Aortic smooth muscle cell (primary cell): ENCODE measurements at places on chromosomes 7 and 10. TPM values are rescaled to one million over a fixed set of nuclear protein-coding genes. Genes with fewer than 3 reads are reported as not detected.

Gene MTG1
- total RNA-seq, result 19.3 and 23.1 TPM in 2 replicates

Gene PCLO
- under 0.01 TPM in 2 replicates for total RNA-seq

Gene MUC12
- 0.13 and 0.37 TPM in 2 replicates for total RNA-seq

Gene DPP6
- total RNA-seq, result not detected in 2 replicates

Gene AKR1C8
- not detected in 2 replicates for total RNA-seq

Gene THSD7A
- total RNA-seq, result 1.1 and 1.5 TPM in 2 replicates

Gene MYO1G
- total RNA-seq, result under 0.01 TPM in 2 replicates

Gene BHLHA15
- 0.13 and 0.19 TPM in 2 replicates for total RNA-seq

Gene AP5Z1
- total RNA-seq, result 26.8 and 30.6 TPM in 2 replicates
